ENCODE measurements at places on chromosomes 4 and X.

DNA sequence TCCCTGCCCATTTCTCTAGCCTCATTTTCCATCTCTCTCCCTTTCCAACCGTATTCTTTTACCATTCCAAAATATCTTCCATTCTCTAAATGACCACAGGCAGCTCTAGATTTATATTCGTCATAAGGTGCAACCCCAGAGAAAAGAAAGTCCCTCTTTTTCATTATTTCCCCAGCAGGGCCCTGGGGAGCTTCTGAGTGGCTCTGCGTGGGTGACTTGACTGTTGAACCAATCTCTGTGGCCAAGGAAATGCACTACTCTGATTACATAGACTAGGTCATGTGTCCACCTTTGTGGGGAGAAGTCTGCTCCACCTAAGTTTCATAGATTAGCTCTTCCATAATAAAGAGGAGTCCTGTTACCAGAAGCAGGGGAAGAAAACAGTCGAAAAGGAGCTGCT, 51.4 kb downstream of the ATOH1 start:
- no peak for DNase-seq

DNA sequence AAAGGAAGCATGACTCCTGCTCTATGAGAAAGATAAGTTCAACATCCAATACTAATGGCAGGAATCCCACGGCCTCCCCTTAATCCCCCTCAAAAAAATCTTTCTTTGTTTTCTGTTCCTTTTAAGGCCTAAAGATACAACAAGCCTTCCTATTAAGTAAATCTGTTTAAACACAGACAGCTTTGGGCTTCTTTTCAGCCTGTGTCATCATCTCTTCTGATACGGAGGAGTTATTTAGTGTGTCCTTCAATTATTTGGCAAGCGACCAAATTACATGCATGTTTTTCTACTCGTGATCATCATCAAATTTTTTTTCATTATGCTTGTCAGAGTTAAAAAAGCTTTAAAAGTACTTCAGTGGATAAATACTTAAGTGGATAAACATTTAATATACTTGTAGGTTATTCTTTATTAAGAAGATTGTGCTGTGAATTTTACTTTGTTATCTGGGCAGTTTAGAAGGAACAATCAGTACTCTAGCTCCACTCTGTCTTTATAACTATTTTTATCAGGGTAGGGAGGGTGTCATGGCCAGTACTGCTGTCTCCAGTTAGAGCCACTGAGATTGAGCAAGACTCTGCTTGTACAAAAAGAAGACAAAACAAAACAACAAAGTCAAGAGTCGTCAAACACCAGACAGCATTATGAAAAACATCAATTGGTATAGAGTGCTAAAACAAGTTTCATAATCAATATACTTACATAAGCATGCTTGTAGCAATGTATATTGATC, 210.7 kb downstream of the PRR32 start:
- DNase-seq, result no peak

DNA sequence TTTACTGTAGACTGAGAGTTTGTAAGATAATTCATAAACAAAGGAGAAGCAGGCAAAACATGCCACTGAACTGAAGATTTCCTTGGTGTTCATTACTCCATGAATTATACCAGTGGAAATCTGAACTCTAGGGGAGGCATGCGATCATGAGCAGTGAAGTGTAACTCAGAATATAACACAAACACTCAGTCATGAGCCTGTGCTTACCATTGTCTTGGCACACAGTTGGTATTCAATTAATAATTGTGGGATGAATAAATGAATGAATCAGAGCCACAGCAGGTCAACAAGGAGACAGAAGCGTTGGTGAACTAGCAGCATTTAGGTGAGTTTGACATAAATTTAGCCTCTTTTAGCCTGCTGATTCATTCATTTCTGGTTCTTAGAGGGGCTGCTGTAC, 263.5 kb upstream of the DKK2 start:
- no peak for DNase-seq

GRCh38 chr4:151150821-151151580, 51.6 kb downstream of the RPS3A start:
- DNase-seq, result no peak

DNA sequence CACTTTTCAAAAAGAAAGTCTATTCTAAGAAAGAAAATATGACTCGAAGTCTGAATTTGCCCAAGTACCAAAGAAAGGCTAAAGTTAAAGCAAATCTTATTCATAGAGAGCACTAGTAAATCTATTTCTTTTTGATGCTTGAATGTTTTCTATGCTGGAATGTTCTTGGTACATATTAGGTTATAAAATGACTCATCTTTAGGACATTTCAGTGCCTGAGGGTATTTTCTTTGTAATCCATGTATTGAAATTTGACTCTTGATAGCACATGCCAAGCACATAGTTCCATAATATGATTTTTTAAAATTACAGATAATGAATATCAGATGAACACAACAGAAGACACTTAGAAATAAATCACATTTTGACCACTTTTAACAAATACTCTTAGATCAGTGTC, 232.8 kb downstream of the TRIML1 start:
- no peak for DNase-seq

DNA sequence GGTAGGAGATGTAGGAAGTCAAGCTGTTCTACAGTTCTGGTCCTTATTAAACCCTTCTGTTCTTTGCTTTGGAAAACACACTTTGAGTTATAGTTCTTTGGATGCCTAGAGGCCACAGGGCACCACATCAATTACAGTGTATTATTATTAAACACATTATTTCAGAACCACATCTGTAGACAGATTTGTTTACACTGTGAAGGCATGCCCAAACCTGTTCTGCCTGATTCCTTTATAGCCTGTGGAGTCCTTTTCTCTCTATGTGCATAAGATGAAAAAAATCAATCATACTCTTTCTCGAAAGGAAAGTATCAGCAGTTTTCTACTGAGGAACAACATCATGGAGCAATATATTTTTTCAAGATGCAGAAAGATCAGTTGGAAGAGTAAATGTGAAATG, 371.3 kb upstream of the INTU start:
- no peak for DNase-seq

DNA sequence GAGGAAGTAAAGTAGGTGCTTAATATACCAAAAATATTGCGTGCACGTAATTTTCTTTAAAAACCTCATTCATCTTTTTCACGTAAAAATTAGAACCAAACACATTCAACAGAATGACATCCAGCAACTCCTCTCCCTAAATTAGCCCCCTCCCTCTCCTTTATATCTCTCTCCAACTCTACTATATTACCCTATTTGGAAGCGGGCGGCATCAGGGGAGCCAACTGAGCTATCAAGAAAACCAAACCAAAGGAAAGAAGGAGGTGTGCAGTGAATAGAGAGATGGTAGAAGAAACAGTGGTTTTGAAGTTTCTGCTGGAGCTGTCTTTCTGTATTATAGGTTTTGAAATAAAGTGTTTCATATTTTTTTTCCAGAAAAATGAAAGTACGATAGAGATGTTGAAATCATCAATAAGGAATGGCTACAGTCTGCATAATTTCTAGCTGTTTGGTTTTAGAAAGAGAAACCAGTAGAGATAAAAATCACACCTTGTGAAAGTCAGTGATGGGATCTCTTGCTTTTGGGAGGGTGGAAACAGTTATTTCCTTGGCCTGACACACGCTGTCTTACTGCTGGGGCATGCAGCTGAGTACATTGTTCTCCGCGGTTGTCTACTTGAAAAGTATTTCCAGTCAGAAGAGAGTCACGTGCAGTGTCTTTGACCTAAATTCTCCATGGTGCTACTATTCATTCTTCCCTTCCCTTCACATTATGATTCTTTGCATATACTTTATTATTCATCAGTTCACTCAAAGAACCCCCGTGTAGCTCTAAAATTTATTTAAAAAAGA, 94.1 kb upstream of the WDR17 start:
- DNase-seq, result no peak

DNA sequence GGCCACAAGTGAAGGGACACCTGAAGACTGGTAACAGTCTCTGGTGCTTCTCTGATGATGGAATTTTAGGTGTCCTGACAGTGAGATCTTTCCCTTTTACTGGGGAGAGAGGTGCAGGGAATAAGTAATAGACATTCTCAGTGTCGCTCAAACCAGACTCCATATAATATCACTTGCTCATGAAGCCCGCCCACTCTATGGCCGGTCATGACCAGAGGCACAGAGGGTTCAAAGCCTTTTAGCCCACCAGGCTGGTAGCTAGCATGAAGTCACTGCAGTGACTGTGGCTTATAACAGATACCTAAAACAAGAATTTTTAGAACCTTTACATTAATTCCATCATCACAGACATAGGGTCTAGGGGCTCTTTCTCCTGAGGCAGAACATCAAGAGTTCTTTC, 2.9 kb downstream of the CD40LG start:
- DNase-seq, result no peak

DNA sequence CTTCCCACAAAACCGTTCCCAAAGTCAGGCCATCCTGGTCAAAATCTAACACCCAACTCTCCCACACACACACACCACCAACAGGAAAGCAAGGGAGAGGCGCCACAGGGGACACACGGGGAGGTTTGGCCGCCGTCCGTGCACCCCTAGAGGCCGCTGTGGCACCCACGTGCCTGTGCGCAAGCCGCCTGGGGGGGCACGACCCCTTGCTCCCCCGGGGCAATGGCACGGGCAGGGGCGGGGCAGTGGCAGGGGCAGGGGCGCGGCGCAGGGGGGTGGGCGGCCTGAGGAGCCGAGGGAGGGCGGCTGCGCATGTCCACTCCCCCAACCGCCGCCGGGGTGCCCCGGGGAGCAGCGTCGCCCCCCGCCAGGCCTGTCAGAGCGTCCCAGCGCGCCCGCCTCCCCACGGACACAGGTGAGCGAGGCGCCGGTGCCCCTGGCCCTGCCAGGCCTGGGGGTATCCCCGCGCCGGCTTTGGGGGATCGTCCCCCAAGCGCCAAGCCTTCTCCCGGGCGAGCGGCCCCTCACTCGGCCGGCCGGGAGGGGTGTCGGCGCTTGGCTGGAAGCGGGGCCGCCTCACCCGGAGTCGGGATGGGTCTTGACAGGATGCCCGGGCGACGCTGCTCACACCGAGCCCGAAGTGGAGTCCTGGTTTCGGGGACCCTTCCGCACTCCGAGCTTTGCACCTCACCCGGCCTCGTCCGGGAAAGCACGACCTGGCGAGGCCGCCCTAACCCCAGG, at the start of gene ERAS:
TSS of gene ERAS (plus strand) at position 379 of the 741 bp plus-strand sequence. CDS start 2,611 bp downstream, outside the sequence.
- DNase-seq, result no peak

GRCh38 chr4:169210504-169211118, 60.1 kb downstream of the SH3RF1 start:
- no peak for DNase-seq

DNA sequence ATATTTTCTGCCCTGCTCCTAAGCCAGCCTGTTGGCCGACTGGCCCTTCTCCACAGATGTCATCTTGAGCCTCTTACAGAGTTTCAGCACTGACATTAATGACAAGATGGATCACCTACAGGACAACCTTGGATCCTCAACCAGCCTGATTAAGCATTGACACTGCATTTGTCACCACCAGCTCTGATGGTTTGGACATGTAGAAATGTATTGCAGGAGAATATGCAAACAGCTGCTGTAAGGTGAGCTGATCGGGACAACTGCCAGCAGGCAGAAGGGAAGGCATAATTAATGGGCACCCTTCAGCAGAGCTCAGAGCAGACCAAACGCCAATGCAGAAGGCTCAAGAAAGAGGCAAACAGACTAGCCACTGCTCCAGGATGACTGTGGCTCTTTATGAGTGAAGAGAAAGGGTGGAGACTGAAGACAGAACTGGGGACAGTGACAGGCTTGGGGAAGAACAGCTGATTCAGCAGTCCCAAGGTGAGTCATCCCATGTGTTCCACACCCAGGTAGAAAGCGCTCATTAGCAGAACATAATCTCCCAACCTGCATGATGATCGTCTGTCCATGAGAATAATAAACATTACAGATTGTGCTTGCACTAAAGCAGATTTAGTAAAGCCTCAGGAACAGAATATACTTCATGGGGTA, 6.7 kb downstream of the CORIN start:
- no peak for DNase-seq

GRCh38 chr4:7418131-7418943, 16.4 kb downstream of the PSAPL1 start:
- no peak for DNase-seq

DNA sequence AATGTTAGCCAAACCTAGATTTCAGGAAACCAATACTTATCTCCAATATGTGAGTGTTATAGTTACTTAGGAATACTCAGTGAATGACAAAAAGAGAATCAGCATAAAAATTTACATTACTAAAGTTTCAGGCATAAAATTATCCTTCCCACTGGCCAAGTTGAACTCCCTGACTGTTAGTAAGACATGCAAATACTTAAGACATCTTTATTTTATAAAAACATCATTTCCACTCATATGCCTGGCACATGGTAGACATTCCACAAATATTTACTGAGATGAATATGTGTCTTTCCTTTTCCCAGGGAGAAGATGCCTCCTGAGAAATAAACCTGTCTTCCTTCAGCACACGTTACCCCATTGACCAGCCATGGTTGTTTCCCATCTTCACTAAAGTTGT, 7.3 kb downstream of the VEGFD start:
- DNase-seq, result no peak

DNA sequence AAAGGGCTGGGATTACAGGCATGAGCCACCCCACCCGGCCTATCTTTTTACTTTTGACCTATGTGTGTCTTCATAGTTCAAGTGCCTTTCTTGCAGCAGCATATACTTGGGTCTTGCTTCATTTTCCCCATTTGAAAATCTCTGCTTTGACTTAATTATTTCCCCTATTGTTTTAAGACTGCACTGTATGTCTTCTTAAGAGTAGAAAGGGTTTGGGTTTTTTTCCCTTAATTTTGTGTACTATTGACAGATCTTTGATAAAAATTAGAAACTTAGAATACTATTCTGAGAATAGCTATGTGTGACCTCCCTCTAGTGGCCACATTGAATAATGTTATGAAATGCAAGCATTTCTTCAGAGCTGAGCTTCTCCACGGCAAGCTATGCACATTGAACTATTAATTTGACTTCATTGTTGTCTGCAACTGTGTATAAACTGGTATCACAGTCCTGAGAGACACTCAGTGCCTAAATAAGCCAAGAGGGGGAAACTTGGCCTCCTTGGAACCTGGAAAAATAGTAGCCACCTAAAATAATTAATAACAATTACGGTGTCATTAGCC, 8.7 kb upstream of the SLC25A4 start:
- no peak for DNase-seq

GRCh38 chr4:57220734-57221133, 110.5 kb upstream of the IGFBP7 start:
- no peak for DNase-seq

DNA sequence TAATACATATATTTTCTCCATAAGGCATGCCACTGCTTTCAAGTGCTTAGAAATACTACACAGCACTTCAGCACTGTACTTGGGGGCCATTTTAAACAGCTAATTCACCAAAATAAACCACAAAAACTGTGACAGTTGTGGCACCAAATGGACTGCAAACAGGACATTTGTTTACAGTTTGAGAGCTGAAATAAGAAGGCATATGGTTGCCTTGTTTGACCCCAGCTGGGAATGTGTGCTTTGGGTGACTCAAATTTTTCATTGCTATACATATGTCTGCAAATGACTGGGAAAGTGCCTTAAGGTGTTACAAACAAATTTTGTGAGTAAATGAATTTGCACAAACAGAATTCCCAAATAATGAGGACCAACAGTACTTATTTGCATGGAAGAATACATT, 124.2 kb downstream of the BANK1 start:
- DNase-seq, result no peak

Measured in GM18507 (cell line).